ENCODE measurements at places on chromosomes 12 and 14.

DNA sequence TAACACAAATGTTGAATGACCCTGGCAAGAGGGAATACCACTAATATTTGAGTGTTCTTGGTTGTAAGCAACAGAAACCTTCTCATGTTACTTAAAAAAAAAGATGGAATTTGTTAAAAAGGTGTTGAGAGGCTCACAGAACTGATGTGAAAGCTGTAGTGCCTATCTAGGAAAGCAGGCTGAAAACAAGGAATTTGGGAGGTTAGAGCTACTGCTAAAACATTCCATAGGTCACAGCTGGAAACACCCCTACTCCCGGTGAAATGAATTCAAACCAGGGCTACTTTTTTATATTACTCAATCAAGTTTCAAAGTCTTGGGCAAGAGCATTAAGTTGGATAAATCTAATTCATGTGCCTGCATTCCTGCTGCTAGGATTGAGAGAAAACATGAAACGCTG, 104.1 kb downstream of the SLC35F4 start:
- DNase-seq, result no peak

- no peak for DNase-seq
Measured at GRCh38 chr14:37600880-37601741, 5.7 kb downstream of the TTC6 start.

DNA sequence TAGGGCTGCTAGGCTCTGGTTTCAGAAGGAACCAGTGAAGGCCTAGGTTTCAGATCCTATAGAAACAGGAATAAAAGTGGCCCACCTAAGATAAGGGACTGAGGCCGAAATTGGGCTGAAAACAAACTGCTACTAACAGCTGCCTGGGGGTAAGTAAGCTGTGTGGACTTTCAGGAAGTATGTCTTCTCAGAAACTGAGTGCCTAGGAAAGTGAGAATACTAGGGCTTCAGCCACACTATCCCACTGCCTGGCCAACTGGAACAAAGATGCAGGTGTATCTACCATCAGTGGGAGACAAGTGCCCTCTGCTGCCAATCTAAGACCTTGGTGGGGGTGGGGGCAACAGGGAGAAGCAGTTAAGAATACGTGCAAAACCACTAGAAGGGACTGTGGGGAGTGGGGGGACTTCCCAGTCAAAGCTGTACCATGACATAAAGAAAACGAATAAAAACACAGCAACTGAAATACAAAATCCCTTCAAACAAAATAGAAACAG, 82.5 kb downstream of the MED13L start:
- DNase-seq, result no peak

DNA sequence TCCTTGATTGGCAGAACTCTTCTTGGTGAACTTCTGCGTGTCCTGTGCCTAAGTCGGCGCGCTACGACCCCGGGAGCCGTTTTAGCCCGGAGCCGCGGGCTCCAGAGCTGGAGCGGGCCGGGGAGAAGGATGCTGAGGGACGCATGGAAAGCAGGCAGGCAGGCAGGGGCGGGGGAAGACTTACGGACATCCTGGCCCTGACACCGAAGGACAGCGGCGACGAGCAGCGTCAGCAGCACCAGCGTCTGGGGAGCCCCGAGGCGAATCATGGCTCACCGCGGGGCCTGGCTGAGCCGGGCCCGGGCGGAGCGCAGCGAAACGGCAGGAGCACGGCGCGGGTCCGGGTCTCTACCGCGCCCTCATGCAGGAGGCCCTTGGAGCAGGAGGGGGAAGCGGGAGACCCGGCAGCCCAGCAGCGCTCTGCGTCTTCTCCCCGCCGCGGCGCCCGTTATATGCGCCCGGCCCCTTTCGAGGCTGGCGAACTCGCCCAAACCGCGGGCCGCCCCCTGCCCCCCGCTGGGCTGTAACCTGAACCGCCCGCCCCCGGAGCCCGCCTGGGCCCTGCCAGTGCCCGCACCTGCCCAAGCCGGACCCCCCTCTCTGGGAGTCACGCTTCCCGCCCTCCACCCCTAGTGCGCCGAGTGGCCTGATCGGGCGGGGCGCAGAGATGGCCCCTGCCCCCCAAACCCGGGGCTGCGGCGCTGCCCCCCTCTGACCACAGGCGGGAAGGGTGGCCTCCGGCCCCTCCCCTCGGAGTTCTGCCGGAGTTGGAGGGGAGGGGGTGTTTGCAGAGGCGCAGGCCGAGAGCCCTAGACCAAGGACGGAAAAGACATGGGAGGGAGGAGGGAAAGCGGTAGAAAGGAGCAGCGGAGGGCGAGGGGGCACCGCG, at the start of gene COL2A1:
Gene COL2A1, minus strand, starts transcription at position 424 of the 889 bp plus-strand sequence. Its CDS starts 155 bp downstream, at position 269.
- peak; percentile 79 for DNase-seq

DNA sequence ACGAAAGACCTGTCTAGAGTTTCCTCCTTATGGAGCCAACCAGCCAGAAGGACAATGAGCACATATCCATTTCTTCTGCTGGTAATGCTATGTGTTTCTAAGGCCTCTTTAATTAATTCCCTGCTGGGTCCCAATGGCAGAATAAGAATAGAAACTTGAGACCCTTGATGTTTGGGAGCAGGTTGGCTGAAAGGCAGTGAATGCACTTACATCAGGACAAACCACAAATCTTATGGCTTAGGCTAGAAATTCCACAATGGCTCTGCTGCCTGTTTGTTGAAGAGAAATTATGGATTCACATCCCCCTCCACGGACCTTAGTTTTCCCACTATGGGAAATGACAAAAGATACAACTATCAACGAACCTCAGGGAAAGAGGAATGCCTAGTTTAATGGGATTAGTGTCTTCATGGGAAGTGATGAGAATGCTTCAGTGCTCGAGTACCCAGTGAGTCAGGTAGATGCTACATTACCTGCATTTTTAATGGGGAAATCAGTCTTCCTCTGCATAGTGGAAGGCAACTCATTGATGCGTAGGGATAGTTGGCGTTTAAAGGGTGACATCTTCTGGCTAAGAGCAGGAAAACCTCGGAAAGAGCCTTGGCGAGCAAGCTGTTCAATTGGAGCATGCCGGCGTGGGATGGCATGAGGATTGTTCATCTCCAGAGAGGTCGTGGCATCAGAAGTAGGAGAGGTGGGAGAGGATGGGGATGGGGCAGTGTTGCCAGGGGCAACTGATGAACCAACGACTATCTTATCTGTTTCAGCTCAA, 46.5 kb downstream of the PAPLN start:
- DNase-seq, result no peak

GRCh38 chr14:22423958-22424357, 165.1 kb downstream of the DAD1 start:
- DNase-seq, result no peak

- DNase-seq, result no peak
Measured at GRCh38 chr12:42695490-42695995, 106.0 kb upstream of the PRICKLE1 start.

DNA sequence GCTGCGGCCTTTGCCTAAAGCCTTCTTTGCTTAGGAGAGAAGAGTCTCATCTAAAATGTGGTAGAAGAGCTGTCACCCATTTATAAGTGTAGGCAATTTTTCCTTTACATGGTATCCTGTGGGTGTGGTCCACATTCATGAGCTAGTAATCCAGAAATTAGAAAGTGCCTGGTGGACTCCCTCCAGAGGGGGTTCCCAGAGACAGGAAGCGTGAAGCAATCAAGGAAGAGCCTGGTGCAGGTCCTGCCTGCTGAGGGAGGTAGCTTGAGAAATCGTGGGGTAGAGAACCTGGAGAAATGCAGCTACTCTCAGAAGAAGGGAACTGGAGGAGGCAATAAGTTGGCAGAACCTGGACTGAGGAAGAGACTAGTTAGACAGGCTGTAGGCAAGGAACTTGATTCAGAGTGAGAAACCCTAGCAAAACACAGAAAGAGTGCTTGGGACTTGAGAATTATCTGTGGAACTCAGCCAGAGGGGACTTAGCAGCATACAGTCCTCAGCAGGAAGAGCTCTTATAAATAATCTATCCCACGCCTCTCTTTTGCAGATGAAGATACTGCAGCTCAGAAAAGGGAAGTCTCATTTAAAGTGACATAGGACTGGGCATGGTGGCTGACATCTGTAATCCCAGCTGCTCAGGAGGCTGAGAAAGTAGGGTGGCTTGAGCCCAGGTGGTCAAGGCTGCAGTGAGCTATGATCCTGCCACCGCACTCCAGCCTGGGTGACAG, 182.4 kb upstream of the CCND2 start:
- peak; percentile 17 for DNase-seq

DNA sequence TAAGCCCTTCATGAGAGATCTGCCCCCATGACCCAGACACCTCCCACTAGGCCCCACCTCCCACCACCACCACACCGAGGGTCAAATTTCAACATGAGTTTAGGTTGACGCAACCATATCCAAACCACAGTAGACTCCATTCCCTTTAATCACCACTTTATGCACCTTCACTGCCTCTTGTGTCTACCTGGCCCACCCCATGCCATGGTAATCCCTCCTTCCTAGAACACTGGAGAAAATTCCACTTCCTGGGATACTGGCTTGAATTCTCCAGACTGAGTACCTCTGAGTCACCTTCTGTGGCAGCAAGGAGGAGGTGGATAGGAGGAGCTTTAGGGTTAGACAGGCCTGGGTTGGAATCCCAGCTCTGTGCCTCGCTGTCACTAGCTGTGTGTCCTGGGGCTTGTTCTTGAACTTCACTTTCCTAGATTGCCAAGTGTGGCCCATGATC, 26.1 kb upstream of the CIPC start:
- no peak for DNase-seq

GRCh38 chr14:31895646-31896045, 181.5 kb upstream of the ARHGAP5 start:
- no peak for DNase-seq

DNA sequence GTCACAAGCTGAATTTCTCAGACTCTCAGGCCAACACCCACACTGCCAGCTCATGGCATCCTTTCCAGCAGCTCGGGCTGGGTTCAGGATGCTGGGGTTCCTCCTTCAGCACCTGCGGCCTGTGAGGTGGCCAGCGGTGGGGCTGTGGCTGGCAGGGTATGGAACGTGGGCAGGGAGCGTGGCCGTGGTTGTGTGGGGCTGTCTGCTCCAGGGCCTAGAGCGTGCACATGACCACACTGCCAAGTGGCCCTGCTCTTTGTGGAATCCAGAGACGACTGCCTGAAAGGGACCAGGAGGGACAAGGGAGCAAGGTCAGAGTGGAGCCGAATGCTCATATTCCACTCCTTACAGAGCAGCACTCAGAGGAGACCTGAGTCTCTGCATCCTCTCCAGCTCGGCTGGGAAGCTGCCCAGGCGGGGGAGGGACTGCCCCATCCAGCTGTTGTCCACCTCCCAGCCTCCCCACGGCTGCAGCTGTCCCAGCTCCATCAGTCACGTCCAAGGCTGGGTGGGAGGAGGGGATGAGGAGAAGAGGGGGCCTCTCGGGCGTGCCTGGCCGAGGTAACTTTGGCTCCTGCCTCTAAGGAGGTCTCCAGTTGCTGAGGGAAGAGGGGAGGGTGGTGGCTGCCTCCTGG, 71.3 kb downstream of the TSPAN9 start:
- DNase-seq, result no peak

- peak; percentile 77 for DNase-seq
Measured at GRCh38 chr12:6765634-6766581, at the start of gene PTMS. PTMS (plus strand) TSS chr12:6766363; CDS start chr12:6766706, 343 bp downstream.

DNA sequence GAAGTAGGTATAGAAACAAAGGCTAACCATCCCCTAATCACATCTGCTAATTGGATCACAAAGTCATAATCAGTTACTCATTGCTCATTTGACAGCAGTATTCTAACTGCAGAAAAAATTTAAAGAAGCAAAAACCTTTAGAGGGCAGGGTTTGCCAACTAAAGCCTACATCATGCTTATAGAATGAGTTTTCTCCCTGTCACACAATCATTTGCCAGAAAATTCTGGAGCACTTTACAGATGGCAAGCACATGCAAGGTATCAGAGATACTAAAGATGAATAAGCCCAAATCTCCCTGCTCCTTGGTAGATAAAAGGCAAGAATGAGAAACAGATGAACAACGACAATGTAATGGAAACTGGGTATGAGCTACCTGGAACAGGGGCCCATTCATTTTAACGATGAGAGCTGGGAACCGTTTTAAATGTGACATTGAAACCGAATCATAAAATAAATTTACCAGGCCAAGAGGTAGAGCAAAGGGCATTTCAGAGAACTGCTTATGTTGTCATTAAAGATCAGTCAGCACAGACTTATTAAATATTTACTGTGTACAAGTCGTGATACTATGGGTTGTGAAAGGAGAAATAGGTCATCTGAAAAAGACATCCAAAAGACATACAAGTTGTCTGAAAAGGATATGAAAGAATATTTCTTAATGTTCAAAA, 211.4 kb upstream of the ABCD2 start:
- DNase-seq, result no peak

DNA sequence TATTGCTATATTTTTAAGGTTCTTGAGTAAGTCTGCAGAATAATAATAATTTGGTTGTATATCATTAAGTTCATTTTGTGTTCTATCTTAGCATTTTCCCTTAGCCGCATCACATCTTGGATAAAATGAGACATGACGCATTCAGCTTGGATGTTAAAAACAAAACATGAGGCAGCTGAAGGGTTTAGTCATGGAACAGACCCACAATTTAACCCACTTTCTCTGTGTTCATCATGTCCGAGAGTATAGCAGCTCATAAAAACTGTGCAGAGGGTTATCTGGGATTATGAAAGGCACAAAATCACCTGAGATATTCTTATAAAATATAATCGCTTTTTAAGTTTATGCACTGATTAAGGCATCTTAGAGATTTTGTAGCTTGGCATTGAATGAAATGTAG, 219.3 kb downstream of the TRHDE start:
- no peak for DNase-seq

GRCh38 chr12:2288875-2289274, 236.1 kb downstream of the CACNA1C start:
- DNase-seq, result no peak

DNA sequence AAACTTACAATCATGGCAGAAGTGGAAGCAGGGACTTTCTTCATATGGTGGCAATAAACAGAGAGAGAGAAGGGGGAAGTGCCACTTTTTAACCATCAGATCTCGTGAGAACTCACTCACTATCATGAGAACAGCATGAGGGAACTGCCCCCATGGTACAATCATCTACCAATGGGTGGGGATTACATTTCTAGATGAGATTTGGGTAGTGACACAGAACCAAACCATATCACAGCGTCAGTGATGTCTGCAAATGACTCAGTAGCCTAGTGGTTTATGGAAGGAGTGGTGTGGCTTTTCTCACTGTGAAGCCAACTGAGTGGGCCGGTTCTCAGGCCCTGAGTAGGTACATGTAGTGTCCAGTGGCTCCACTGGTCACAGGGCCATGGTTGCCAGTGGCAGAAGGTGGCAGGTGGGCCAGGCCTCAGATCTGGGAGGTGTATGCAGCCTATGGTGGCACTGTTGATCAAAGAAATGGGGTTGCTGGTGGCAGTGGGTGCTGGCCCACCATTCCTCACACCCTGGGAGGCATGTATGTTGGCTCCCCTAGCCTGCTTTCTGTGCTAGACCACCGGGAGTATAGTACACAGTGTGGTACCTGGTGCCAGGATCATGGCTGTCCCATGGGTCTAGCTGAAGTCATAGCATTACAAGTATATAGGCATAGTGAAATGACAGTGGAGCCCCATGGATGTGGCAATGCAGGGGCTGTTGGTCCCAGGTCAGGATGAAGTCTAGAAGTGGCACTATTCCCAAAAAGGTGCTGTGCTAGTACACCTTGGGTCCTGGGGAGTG, 191.9 kb downstream of the NUBPL start:
- no peak for DNase-seq

GRCh38 chr12:81500788-81501187, 258.4 kb downstream of the PPFIA2 start:
- no peak for DNase-seq

- no peak for DNase-seq
Measured at GRCh38 chr14:106442857-106443256, 916.5 kb downstream of the TMEM121 start.

GRCh38 chr12:105948331-105948730, 190.4 kb downstream of the NUAK1 start:
- no peak for DNase-seq

GRCh38 chr14:65639216-65639615, 226.7 kb downstream of the FUT8 start:
- DNase-seq, result no peak

Data from CMK (cell line).